ENCODE measurements at places on chromosomes 5 and 9. TPM values are rescaled to one million over a fixed set of nuclear protein-coding genes. Genes with fewer than 3 reads are reported as not detected.

SLC34A1 gene
- total RNA-seq: not detected

NMUR2 gene
- total RNA-seq: not detected

GRCh38 chr9:73009649-73010288, 56.9 kb upstream of the ALDH1A1 start:
- H3K27me3 ChIP-seq: no peaks in the 10 kb centered on the region
- no peak for DNase-seq

- no peak for DNase-seq
- no peaks in the 10 kb centered on the region for H3K36me3 ChIP-seq
- no peak overlapping the region for H3K4me3 ChIP-seq
- H3K27ac ChIP-seq: no peak overlapping the region
- H3K4me1 ChIP-seq: no peaks in the 10 kb centered on the region
These were observed 160.4 kb downstream of the ESM1 start for GRCh38 chr5:54825005-54825404.

All from thyroid gland (tissue), 4 donors.